A549 treated with RU486 at 1 μM for 4 hours (cell line): ENCODE measurements at places on chromosomes 6 and 20. TPM values are rescaled to one million over a fixed set of nuclear protein-coding genes. Genes with fewer than 3 reads are reported as not detected.

Gene SCGN
- total RNA-seq = 0.13 to 0.32 TPM in 2 of 5 replicates, not detected in the others

Gene VWA7
- 1.2 to 2.0 TPM (median 1.7 TPM) in 5 replicates for total RNA-seq

Gene TRAPPC3L
- not detected in 5 replicates for total RNA-seq

Gene LAMA4
- 1.7 to 2.4 TPM (median 1.9 TPM) in 5 replicates for total RNA-seq

Gene CST3
- total RNA-seq = 228 to 416 TPM (median 390 TPM) in 5 replicates

Gene NKAIN2
- not detected in 5 replicates for total RNA-seq

Gene SRMS
- total RNA-seq = not detected in 5 replicates

Gene CDK19
- total RNA-seq = 2.0 to 5.1 TPM (median 4.6 TPM) in 5 replicates

Gene TFAP2A
- total RNA-seq = 14.4 to 18.4 TPM (median 17.4 TPM) in 5 replicates

Gene RIPOR3
- total RNA-seq = 0.05 to 0.10 TPM (median 0.06 TPM) in 3 of 5 replicates, not detected in the others

Gene KIF6
- total RNA-seq = 0.07 to 0.61 TPM (median 0.31 TPM) in 5 replicates

Gene PCK1
- total RNA-seq = 0.05 to 0.13 TPM in 2 of 5 replicates, not detected in the others

Gene TGM2
- 292 to 467 TPM (median 378 TPM) in 5 replicates for total RNA-seq

Gene NKAIN4
- 5.9 to 9.6 TPM (median 6.4 TPM) in 5 replicates for total RNA-seq

Gene EPB41L1
- total RNA-seq = 48.2 to 73.6 TPM (median 66.3 TPM) in 5 replicates

Gene TFAP2D
- total RNA-seq = not detected in 5 replicates

Gene HLA-DOA
- 0.50 TPM in 1 of 5 replicates, not detected in the others for total RNA-seq

Gene ZSWIM3
- 1.4 to 1.6 TPM (median 1.6 TPM) in 5 replicates for total RNA-seq

Gene HNF4A
- 10.9 to 16.1 TPM (median 13.4 TPM) in 5 replicates for total RNA-seq

Gene FAM210B
- 7.6 to 12.4 TPM (median 12.3 TPM) in 5 replicates for total RNA-seq

Gene OR12D3
- total RNA-seq = not detected in 5 replicates

Gene OR2H1
- total RNA-seq = not detected in 5 replicates

Gene TAPBP
- 35.9 to 44.9 TPM (median 39.4 TPM) in 5 replicates for total RNA-seq

Gene NR2E1
- total RNA-seq = 0.03 TPM in 1 of 5 replicates, not detected in the others

Gene SYNJ2
- total RNA-seq = 51.8 to 64.8 TPM (median 63.7 TPM) in 5 replicates

Gene GSTA3
- total RNA-seq = not detected in 5 replicates

Gene TRERF1
- total RNA-seq = 5.3 to 8.8 TPM (median 7.4 TPM) in 5 replicates

Gene CEP57L1
- 5.1 to 10.4 TPM (median 8.0 TPM) in 5 replicates for total RNA-seq

Gene JPH2
- 0.81 to 1.2 TPM (median 0.88 TPM) in 5 replicates for total RNA-seq

Gene POLR1C
- 49.2 to 59.3 TPM (median 55.5 TPM) in 5 replicates for total RNA-seq

Gene SNAP25
- total RNA-seq = 9.3 to 20.3 TPM (median 18.1 TPM) in 5 replicates

Gene ARFGEF3
- total RNA-seq = 0.33 to 0.61 TPM (median 0.56 TPM) in 5 replicates

Gene FAM83D
- 57.5 to 78.2 TPM (median 64.8 TPM) in 5 replicates for total RNA-seq

Gene RNF182
- 2.5 to 3.7 TPM (median 3.3 TPM) in 5 replicates for total RNA-seq

Gene WFDC5
- not detected in 5 replicates for total RNA-seq

Gene PCSK2
- total RNA-seq = not detected in 5 replicates

Gene C6orf163
- total RNA-seq = 0.22 to 0.36 TPM in 2 of 5 replicates, not detected in the others

Gene C6orf141
- 20.9 to 24.6 TPM (median 22.9 TPM) in 5 replicates for total RNA-seq

Gene SEMG1
- not detected in 5 replicates for total RNA-seq
